ENCODE measurements at places on chromosomes 1 and 21.

DNA sequence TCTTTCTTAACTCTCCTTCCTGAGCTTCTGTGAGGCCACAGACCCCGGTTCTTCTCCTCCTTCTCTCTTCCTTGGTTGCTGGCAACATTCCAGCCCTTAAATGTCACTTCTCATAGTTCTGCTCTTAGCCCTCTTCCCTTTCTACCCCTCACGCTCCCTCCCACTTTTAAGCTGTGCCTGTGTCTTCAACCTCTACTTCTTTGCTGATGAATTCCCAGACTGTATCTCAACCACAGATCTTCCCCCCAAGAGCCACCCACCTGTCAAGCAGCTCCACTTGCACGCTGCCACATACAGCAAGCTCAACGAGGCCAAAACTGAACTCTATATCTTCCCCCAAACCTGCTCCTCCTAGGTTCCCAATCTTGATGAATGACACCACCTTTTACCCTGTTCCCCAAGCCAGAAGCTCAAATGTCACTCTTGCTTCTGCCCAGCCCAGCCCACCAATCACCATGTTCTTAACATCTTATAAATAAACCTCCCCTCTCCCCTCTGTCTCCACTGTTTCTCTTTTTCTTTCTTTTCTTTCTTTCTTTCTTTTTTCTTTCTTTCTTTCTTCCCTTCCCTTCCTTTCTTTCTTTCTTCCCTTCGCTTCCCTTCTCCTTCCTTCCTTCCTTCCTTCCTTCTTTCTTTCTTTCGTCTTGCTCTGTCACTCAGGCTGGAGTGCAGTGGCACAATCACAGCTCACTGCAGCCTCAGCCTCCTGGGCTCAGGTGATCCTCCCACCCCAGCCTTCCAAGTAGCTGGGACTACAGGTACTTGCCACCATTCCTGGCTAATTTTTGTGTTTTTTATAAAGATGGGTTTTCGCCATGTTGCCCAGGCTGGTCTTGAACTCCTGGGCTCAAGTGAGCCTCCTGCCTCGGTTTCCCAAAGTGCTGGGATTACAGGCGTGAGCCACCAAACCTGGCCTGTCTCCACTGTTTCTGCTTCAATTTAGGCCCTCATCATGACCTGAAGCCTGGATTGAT, 19.8 kb upstream of the PTP4A2 start:
- DNase-seq = no peak

- DNase-seq = no peak
Observed at GRCh38 chr21:29121759-29122158, 8.7 kb upstream of the MAP3K7CL start.

- no peak for DNase-seq
Observed at GRCh38 chr21:19328954-19329353, 925.4 kb upstream of the TMPRSS15 start.

DNA sequence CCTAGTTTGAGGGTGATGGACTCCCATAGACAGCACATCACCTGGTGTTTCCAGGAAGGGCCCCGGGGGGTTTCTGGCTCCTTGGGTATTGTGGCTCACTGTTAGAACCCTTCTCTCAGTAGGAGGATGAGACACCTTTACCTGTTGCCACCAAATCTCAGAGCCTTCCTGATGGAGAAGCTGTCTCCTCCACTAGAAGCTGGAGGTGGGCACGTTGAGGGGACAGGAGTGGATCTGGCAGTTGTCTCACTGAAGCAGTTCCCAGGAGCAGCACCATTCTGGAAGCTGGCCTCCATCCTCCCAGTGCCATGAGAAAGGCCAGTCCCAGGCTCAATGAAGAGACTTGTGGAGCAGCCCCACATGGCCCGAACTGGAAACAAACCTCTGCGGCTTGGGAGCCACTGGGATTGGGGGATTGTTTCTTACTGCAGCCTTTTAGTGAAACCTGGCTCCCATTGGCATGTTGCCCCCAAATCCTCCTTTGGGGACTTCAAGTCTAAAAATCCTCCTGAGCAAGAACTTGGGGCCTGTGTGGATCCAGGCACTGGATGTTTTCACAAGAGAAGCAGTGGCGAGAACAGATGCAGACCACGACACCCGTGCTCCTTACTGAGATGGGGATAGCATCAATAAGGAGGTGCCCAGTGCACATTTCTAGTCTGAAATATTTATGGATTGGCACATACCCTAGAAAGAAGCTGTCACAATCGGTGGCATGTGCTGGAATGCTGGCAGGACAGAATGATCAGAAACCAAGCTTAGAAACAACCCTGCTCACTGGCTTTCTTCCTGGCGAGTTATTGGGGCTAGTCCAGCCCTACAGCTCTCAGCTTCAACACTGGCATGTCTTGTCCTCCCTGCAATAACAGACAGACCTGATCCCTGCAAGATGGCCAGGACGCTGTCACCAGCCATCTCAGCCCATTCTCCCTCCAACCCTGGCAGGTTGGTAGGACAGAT, 223.7 kb upstream of the AJAP1 start:
- no peak for DNase-seq

- DNase-seq = no peak
Observed at GRCh38 chr1:6181347-6181770, 1.2 kb upstream of the CHD5 start.

DNA sequence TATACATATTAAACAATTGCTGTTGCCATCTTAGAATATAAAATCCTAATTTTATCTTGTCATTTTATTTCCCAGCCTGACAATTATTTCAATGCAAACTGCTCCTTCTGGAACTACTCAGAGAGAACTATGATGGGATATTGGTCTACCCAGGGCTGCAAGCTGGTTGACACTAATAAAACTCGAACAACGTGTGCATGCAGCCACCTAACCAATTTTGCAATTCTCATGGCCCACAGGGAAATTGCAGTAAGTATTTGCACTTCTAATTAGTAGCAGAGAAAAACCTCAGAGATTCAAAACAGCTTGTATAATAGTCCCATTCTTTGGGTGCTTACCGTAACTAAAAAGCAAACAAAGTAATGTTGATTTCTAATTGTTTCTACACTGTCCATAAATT, 167.2 kb downstream of the ADGRL2 start:
- no peak for DNase-seq

GRCh38 chr21:45332981-45333582, 45.4 kb upstream of the POFUT2 start:
- no peak for DNase-seq

GRCh38 chr1:17213148-17213781, 8.3 kb downstream of the PADI1 start:
- no peak for DNase-seq

DNA sequence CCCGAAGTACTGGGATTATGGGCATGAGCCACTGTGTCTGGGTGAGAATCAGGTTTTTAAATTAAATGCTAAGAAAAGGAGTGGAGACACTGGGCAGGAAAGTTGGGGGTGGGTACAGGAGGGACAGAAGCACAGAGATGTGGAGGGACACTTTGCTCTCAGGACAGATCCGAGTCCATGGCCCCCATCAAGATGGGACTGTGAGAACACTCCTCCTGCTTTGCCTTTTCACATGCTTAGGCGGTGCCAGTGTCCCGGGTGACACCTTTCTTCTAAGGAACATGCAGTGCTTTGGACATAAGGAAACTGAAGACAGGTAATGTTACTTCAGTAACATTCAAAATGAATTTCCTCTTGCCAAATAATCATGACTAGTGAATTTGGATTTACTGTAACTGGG, 16.7 kb downstream of the SLC25A33 start:
- no peak for DNase-seq

Data from ecto neural progenitor cell (in vitro differentiated cells).